ENCODE measurements at places on chromosomes 11 and 22. TPM values are rescaled to one million over a fixed set of nuclear protein-coding genes. Genes with fewer than 3 reads are reported as not detected.

DNA sequence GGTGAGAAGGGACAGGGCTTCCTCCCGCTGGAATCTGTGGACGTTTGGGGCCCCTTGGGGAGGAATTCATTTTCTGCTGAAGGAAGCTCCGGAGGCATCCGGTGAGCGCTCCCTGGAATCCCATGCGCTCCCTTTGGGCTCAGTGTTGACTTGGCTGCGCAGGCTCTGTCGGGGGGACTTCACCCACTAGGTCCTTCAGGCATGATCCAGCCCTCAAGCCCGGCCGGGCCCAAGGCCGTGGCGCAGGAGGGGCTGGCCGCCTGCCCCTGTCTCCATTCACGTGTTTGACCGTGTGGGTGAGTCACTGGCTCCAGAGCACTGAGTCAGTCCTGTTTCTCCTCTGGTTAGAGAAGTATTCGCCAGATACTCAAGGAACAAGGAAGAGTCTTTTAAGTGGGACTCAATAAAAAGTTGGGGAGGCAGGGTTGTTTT is 1.4 kb downstream of the CTTN start:
- peak; percentile 22 for DNase-seq

DNA sequence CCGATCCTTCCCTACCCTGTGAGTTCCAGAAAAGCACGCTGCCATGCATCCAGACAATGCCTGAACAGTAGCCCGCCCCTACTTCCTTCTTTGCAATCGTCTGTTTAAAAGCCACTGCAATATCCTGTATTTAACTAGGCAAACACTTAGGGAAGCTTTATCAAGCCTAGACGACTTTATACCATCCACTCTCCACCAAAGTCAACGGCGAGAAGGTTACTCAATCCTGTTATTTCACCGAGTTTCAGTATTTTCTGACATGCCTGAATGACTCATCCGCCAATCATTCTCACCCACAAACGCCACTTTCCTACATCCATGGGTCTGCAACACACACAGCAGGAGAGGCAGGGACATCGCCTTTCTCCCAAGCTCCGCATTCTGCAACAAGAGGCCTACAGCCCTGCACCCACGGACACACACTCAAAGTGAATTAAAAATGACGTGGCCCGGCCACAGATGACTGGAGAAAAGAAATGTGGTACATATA is 9.3 kb downstream of the CELSR1 start:
- DNase-seq: peak; percentile 30

DNA sequence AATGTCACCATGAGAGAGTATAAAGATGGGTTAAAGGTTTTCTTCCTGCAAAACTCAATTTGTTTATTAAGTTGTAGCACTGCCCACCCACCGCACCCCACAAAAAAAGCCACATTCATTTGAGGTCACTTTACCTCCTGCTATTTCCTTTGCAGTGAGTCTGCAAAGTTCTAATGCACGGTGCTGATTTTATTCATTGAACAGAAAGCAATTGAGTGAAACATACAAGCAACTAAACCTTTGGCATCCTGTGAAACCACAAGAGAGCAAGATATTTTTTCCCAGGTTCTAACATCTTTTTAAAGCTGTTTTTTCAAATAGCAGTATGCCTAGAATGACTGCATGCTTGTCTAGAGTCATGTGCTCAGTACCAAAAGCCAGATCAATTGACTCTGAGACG is 39.0 kb downstream of the RRAS2 start:
- peak; percentile 52 for DNase-seq

GRCh38 chr11:115718945-115719344 is 214.7 kb upstream of the CADM1 start:
- DNase-seq: no peak

- peak; percentile 39 for DNase-seq
These were observed 2.1 kb downstream of the LGALS12 start for GRCh38 chr11:63508009-63508408.

- DNase-seq: no peak
These were observed 32.2 kb upstream of the TEAD1 start for GRCh38 chr11:12642040-12642439.

GRCh38 chr11:16194566-16194965 is 161.8 kb downstream of the SOX6 start:
- no peak for DNase-seq

DNA sequence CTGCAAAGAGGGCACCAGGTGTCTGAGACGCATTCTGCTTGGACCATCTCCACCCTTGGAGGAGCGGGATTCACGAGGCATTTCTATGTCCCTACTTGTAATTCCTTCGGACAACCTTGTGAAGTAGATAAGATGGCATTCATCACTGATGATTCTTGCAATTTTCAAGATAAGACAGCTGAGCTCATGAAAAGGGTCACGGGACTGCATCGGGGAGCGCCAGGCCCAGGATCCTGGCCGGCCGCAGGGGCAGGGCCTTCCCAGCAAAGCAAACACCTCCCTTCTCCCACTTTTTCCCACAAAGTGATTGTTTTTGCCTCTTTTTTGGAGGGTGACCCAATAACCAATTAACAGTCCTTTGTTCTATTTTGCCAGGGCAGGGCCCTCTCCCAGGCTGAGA is 8.4 kb downstream of the LIF start:
- DNase-seq: no peak

TH gene
- not detected for total RNA-seq
